Stimulated activated CD4-positive, alpha-beta T cell treated with anti-CD3 and anti-CD28 coated beads, TNF-alpha, amount 100 ng/mL, for 4 hours (primary cell): ENCODE measurements at places on chromosomes 5 and 9.

GRCh38 chr5:133391354-133392136 is 220.8 kb downstream of the FSTL4 start:
- no peak for DNase-seq

DNA sequence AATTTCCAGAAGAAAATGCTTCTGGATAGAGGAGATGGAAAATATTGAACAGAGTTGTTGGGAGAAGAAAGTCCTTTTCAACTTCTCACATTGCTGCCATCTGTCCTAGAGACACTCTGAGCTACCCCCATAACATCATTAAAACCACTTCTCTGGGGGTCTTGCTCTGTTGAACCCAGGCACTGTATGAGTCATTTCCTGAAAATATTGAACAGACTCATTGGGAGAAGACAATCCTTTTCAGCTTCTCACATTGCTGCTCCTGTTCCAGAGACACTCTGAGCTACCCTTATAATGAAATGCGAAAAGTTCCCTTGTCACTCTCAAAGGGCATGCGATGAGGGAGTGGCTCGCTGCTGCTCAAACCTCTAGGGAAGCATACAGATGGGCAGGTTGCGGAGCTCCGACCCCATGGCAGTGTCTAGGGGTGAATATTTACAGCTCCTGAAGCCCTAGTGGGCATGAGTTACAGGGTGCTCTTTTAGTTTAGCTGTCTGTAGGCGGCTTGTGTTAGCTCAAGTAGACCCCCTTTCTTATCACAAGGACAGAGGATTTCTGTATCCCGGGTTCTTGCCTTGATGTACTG is 90.7 kb downstream of the CDKN2A start:
- no peak for DNase-seq

DNA sequence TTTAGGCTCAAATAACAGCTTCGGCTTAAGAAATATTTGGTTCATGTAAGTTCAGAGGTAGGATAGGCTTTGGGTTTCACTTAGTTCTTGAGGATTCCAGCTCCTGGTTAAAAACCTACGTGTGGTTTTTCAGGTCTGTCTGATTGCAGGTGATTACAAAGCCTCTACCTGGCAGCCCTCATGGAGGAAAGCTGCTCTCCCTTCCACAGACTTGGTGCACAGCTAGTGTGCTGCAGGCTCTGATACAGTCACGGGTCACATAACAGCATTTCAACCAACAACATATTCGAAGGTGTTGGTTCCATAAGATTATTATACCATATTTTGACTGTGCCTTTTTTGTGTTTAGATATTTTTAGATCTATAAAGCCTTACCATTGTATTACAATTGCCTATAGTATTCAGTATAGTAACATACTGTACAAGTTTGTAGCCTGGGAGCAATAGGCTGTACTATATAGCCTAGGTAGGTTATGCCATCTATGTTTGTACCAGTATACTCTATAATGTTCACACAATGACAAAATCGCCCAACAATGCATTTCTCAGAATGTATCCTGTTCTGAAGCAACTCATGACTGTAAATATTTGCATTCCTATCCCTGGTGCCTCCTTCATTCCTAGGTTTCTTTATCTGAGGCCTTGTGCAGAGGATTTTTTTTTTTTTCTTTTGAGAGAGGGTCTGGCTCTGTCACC is 8.0 kb upstream of the DCP2 start:
- no peak for DNase-seq

GRCh38 chr5:50800410-50800809 is 134.0 kb downstream of the PARP8 start:
- DNase-seq = no peak

DNA sequence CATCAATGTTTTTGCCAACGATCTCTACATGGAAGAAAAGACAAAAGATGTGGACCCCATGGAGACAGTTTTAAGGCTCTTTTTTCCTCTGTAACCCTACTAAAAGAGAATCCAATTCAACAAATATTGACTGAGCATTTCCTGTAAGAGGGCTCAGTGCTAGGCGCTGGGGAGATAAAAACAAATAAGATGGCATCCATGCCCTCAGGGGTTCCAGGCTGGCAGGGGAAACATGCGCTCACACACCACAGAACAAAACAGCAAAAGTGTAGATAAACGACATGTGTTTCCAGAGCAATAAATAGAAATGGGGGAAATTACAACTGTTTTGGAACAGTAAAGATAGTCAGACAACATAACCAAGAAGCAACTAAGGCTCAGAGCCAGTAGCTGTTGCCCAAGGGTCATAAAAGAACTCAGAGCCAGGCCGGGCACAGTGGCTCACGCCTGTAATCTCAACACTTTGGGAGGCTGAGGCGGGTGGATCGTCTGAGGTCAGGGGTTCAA is 25.2 kb downstream of the ZNF608 start:
- no peak for DNase-seq
